ENCODE measurements at places on chromosomes 6 and 20.

- no peak for DNase-seq
These were observed 176.9 kb downstream of the SYNDIG1 start for GRCh38 chr20:24646321-24646720.

DNA sequence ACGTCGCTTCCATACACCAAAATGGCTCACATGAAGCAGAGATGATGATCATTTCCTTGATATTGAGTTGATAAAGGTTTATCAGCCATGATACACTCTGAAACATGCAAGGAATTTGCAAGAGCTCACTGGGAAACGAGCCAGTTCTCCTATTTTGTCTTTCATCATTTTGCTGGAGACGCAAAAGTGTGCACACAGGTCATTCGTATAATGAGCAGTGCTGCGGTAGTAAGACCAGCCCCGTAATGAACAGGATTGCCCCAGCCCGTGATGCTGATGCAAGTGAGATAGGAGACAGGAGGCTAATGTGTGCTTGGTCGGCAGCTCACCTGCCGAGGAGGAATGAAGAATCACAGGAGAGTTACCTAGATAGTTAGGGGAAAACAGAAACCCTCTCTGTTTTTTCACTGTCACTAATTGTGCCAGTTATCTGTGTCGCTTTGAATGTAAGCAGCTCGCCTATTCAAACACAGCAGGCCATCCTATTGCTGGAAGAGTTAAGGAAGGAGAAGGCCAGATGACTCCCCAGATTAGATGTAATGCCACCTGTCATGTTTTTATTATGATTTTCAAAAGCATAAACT lies 391.8 kb downstream of the SAMD5 start:
- no peak for DNase-seq

GRCh38 chr20:49590163-49591017 lies 22.5 kb upstream of the PTGIS start:
- no peak for DNase-seq

GRCh38 chr6:21468461-21468860 lies 125.1 kb upstream of the SOX4 start:
- DNase-seq, result no peak

- DNase-seq, result peak; percentile 96
These were observed 53.9 kb upstream of the HFE start for GRCh38 chr6:26033085-26033940.

GRCh38 chr6:170263410-170263809 lies 27.5 kb downstream of the DLL1 start:
- no peak for DNase-seq

GRCh38 chr6:162541019-162541601 lies 186.5 kb downstream of the PRKN start:
- no peak for DNase-seq

Data from BJ (cell line).